ENCODE measurements at places on chromosomes 5 and 9.
A peak's percentile ranks its signal among the peaks of the same experiment; 100 is the strongest.

DNA sequence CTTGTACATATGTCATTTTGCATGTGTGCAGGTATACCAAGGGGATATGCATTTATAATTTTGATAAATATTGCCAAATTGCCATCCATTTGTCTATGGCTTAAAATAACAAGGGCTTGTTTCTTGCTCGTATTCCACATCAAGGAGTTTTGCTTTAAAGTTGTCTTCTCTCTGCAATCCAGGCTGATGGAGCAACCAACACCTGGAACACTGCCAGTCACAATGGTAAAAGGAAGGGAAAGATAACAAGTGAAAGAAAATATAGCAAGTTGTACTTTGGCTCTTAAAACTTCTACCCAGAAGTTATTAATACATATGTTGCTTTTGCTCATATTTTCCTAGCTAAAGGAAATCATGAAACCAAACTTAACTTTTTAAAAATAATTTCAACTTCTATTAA is 156.9 kb downstream of the UNC13B start:
- no peak for DNase-seq

- DNase-seq = no peak
Observed at GRCh38 chr9:97487861-97488260, 13.6 kb upstream of the TMOD1 start.

DNA sequence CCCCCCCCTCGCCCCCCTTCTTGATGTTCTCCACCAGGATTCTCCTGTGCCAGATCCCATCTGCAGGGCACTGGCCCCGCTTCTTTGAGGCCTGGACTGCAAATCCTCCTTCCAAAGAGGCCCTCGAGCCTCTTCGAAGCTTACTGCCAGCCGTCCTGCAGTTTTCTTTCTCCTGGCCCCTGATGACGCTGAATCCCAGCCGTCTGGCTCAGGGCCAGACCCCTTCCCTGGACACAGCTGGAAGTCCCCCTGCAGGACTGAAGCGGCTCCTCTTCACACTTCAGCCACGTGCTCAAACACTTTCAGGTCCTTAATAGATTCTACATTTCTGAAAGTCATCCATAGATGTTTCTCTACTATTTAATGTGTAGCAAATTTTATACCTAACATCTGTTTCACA is 121.5 kb downstream of the EHMT1 start:
- DNase-seq = no peak

DNA sequence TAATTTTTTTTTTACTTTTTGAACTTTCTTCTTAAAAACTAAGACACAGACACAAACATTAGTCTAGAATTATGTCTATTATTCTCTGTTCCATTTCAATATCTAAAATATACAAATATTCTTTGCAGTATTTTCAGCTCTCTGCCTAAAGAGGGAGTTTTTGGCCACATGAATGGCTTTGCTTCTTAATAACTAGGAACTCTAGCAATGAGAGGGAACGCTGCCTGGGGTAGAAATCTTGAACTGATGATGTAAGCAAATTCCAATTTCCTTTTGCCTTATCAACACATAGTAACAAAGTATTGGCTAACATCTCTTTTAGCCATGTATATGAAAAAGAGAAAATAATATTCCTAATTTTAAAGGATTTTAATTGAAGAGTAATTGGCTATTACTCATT is 51.9 kb downstream of the SLC25A46 start:
- no peak for DNase-seq

GRCh38 chr5:122772446-122772845 is 2.4 kb upstream of the SNX2 start:
- DNase-seq = no peak

- no peak for DNase-seq
Observed at GRCh38 chr5:67672636-67673035, 476.0 kb upstream of the CD180 start.

DNA sequence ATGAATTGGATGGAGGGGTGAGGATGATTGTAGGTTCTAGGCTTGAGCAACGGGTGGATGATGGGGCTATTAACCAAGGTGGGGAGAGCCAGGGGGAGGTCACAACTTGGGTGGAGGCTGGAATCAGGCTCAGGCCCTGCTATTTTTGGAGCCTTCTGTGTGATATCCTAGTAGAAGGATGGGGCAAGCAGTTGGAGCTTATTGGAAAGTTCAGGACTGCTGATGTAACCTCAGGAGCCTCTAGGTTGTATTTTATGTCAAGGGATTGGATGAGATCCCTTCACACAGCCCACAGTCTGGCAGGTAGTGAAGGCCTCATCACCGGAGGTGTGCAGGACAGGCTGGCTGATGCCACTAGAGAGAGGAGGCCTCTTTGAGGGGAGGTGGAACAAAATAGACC is 11.2 kb upstream of the RPS14 start:
- DNase-seq = no peak

GRCh38 chr9:123318961-123319421 is 37.0 kb upstream of the CRB2 start:
- DNase-seq = no peak

DNA sequence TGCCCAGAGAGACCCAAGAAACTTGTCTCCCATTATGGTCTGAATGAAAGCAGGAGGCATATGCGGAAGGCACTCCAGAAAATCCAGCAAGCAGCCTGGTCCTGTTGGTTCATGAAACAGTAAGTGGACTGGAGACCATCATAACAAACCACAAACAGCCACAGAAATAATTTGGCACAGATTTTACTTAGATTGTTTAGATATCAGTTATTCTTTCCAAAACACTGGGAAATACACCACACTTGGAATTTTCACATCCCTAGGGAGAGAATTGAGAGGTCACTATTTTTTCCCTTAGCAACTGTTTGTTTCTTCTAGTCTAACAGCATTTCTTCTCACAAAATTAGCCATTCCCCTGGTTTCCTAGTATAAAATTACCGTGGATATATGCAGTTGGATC is 300.8 kb downstream of the OSTF1 start:
- no peak for DNase-seq

DNA sequence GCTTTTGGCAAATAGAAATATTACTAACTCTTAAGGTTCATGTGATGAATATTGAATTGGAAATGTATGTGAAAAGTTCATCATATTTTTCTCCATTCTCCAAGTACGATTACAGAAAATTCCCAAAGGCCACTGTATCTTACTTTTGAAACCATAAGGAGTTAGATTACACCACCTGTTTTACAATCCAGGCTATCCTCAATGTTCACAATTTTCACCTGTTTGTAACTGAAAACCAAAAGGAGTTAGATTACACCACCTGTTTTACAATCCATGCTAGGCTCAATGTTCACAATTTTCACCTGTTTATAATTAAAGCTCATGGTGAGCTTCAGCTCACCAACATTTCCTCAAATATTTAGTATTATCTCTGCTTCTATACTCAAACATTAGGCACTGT is 188.0 kb downstream of the HCN1 start:
- no peak for DNase-seq

GRCh38 chr5:59366784-59367183 is 526.7 kb downstream of the PDE4D start:
- DNase-seq = no peak

DNA sequence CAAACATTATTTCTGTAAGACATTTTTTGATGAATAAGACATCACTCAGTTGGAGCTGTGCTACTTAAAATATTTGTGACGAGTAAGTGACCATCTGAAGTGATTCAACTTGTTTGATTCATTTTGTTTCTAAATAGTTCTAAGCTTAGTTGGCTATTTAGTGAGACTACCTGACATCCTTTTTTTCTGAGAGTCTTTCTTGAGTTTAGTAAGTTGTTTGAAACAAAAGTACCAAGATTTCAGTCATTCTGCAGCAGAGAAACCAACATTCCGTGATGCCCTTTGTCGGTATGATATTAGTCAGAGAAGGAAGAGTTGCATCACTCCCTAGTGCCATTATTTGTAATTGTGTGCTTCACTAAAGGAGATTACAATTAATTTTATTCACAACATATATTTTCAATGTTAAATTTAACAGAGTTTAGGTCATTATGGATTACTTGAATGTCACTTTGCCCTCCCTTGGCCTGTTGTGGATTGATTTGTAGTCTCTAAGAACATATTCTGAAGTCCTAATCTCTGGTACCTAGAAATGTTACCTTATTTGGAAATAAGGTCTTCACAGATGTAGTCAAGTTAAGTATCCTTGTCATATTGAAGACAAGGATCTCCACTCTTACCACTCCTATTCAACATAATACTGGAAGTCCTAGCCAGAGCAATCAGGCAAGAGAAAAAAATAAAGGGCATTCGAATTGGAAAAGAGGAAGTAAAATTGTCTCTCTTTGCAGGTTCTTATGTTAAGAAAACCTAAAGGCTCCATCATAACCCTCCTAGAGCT is 212.2 kb downstream of the PCSK1 start:
- DNase-seq = peak; percentile 69

DNA sequence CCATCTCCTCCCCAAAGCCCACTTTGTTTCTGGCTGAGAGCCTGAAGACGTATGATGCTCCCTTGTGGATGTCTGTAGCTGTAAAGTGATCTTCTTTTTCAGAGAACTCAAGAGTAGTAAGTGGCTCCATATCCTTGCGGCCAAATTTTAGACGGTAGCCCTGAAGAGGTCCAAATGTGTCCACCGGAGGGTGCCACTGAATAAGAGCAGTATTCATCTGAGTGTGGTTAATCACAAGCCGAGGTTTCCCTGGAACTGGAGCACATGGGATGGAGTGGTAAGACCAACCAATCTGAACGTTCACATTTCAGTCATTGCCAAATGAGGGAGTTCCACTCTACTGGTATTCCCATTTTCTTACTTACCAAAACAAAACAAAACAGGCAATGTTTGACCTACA is 686.5 kb upstream of the DMAC1 start:
- DNase-seq = peak; percentile 36

DNA sequence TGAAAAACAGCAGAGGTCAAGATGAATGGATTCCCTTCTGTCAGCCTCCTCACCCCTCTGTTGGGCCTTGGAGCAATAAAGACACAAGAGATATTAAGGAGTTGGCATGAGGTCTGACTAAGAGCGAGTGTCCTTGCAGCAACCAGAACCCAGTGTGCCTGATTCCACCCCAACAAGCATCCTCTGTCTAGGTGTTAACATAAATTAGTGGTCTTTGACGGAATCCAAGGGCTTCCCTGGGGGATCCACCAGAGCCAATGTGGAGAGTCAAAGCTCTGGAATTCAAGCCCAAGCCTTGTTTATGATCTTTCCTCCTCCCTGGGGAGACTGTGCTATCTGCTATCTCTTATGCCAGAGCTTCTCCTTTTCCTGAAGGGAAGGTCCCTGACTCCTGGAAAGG is 128.1 kb upstream of the SMIM23 start:
- no peak for DNase-seq

DNA sequence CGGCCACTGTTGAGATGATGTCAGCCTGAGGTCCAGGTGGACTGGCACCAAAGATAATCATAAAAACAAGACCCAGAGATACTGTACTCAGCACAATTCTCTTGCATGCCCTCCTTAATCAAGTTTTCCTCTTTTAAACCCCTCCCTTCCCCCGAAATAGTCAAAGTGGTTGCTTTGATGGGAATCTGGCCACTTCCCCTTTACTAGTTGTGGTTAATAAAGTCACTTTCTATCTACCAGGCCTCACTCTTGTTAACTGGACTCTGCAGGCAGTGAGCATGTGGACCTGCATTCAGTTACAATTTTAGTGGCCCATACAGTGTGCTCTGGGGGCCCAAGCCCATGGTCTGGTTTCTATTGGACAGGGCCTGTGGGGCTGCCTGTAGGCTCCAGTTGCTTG is 17.5 kb downstream of the FBP2 start:
- no peak for DNase-seq

GRCh38 chr5:118033686-118034338 is 954.5 kb downstream of the DTWD2 start:
- DNase-seq = no peak

GRCh38 chr5:43555895-43556606 is 826 bp downstream of the PAIP1 start:
- DNase-seq = no peak

- DNase-seq = no peak
Observed at GRCh38 chr5:10456583-10457420, 15.1 kb downstream of the ROPN1L start.

- no peak for DNase-seq
Observed at GRCh38 chr9:98558575-98558974, 150.2 kb downstream of the GABBR2 start.

GRCh38 chr9:75372499-75373268 is 284.4 kb downstream of the OSTF1 start:
- no peak for DNase-seq

GRCh38 chr9:2570615-2571479 is 50.7 kb upstream of the VLDLR start:
- DNase-seq = peak; percentile 100

- no peak for DNase-seq
Observed at GRCh38 chr5:5353681-5354080, 68.8 kb upstream of the ICE1 start.

GRCh38 chr5:10702911-10703491 is 58.0 kb downstream of the DAP start:
- peak; percentile 77 for DNase-seq

- DNase-seq = no peak
Observed at GRCh38 chr5:139668924-139669661, 20.9 kb downstream of the CXXC5 start.

DNA sequence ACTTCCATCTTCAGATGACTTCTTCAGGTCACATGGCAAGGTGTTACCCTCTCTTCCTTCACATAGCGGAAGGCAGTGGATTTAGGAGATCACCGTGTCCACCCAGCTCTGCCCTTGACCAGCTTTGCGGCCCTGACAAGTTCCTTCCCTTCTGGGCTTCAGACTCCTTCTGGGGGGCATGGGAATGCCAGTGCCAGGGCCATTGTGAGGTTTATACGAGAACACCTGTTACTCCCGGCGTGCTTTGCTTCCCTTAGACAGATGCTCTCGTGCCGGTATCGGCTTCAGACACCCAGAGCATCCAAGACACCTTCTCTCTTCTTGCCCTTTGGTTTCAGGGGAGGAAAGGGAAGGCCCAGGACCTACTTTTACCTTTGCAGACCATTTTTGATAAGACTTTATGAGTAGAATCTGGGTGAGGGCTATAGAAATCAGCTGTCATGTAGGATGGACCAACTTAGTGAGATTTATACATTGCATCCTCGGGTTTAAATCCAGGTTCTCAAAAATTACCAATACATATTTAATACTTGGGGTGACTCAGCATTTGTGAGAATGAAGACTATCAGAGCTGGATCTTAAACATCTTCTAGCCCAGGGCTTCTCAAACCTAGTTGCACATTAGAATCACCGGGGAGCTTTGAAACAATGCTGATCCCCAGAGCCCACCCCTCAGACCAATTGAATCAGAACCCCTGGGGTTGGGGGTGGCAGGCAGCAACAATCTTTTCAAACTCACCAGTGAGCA is 138.2 kb downstream of the MVB12B start:
- no peak for DNase-seq

- no peak for DNase-seq
Observed at GRCh38 chr9:89993678-89994630, 389.1 kb downstream of the GADD45G start.
